ENCODE measurements at places on chromosomes 1 and 21.

- DNase-seq = no peak
Observed at GRCh38 chr1:60921175-60921574, 161.2 kb upstream of the NFIA start.

GRCh38 chr21:35038772-35039319 is 10.3 kb downstream of the RUNX1 start:
- DNase-seq = no peak

- DNase-seq = no peak
Observed at GRCh38 chr1:162388083-162388594, 6.6 kb downstream of the C1orf226 start.

DNA sequence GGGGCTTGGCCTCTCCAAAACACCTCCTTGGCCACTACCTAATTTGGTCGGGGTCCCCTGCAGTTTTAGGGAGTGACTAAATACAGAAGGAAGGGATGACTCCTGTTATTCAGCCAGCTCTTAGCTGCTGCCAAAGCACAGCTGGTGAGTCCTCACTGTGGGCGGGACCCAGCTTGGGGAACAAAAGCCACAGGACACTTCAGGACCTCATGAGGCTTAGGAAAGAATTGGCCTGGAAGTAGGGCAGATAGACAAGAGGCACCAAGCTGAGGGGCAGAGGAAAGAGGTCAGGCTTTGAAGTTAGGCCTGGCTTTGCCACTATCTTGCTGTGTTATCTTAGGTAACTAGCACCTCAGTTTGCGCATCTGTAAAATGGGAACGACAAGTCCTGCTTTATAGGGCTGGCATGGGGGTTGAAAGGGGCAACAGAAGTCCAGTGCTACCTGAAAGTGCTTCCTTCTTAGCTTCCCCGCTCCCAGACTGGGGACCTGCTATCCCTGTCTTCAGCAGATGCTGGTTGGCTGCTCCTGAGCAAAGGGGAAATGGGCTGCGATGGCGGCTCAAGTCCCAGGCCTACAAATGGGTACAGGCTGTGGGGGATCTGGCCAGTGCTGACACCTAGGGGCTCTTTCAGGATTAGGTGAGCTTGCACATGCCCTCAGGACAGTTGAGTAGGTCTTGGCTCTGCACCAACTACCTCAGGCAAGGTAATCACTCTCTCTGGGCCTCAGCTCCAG is 15.7 kb downstream of the IFI6 start:
- DNase-seq = no peak

- DNase-seq = no peak
Observed at GRCh38 chr1:97196825-97197516, 475.4 kb downstream of the PTBP2 start.

DNA sequence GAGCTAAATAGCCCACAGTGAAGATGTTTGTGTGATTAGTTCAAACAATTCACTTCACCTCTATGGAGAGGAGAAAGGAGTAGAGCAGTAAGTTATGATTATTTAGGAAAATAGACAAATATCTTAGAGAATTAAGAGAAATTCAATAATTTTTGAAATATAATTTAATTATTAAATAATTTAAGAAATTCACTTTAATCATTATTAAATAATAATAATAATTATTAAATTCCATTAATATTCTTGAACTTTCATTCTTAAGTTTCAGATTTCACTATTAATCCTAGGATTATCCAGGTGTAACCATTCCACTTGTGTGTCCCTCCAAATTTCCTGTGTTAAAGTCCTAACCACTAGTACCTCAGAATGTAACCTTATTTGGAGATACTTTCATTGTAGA is 58.9 kb upstream of the RGS18 start:
- no peak for DNase-seq

DNA sequence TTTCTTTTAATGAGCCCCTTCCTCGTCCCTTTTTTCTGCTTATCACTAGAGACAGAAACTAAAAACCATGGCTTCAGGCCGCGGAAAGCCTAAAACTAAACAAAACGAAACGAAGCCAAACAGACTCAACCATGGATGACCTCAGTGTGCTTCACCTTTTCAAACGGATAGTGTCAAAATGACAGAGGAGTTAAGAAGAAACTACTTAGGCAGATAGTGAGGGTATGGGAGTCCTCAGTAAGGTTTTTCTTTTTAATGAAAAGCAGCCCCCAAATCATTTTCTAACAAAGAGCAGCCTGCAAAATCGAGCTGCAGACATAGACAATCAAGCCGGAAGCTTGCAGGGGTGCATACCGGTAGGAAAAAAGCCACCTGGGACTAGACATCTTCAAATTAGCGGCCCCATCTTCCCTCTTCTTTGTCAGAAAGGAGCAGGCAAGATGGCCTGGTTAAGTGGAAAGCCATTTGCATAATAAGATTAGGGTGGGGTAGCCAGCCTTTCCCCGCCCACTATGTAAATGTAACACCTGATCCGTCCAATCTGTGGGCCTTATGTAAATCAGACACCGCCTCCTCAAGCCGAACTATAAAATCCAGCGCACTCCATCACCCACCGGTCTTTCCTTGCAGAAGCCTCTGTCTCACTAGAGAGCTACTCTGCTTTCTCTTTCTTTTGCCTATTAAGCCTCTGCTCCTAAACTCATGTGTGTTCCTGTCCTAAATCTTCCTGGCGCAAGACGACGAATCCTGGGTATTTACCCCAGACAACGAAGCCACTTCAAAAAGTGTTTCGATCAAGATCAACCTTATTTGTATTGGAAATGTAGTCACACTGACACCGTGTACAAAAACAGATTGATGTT is 6.2 kb upstream of the ERO1B start:
- DNase-seq = no peak

DNA sequence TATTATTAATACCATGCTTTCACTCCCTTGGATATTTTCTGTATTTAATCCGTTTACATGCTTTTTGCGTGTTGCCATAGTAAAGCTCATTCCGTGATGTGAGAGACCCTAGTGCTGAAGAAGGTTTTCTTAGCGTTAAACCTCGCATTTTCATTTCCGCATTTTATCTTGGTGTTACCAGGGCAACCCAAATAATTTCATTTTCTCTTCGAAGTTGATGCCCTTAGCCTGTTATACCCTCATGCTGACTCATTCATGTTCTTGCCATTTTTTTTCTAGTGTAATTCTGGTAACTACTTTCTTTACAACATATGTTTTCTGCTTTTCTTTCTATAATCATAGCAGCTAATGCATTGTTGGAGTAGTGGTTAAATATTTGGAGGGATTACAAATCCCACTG is 37.2 kb downstream of the LRRC8C start:
- no peak for DNase-seq

All from HTR-8/SVneo (cell line).